Renal pelvis (tissue), 12 donors: ENCODE measurements at places on chromosomes 3 and 15.

GRCh38 chr3:37862219-37862902 lies 681 bp downstream of the CTDSPL start:
- DNase-seq, result peak; percentile 41

DNA sequence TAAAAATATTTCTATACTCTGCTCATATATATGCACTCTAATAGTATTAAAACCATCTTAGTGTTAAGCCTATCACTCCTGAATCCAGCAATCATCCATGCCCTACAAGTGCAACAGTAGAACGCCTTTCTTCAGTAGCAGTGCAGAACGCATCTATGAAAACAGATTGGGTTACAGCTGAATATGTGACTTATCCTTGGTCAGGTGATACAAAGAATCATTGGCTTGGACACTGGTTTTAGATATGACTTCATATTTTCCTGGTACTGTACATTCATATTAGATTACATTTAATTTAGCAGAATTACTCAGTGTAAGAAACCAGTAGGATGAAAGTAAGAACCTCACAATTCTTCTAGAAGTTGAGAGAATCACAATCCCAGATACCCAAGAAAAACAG lies 43.3 kb downstream of the ZNF106 start:
- no peak for DNase-seq

- no peak for DNase-seq
These were observed 83.0 kb upstream of the DLG1 start for GRCh38 chr3:197381371-197381770.

DNA sequence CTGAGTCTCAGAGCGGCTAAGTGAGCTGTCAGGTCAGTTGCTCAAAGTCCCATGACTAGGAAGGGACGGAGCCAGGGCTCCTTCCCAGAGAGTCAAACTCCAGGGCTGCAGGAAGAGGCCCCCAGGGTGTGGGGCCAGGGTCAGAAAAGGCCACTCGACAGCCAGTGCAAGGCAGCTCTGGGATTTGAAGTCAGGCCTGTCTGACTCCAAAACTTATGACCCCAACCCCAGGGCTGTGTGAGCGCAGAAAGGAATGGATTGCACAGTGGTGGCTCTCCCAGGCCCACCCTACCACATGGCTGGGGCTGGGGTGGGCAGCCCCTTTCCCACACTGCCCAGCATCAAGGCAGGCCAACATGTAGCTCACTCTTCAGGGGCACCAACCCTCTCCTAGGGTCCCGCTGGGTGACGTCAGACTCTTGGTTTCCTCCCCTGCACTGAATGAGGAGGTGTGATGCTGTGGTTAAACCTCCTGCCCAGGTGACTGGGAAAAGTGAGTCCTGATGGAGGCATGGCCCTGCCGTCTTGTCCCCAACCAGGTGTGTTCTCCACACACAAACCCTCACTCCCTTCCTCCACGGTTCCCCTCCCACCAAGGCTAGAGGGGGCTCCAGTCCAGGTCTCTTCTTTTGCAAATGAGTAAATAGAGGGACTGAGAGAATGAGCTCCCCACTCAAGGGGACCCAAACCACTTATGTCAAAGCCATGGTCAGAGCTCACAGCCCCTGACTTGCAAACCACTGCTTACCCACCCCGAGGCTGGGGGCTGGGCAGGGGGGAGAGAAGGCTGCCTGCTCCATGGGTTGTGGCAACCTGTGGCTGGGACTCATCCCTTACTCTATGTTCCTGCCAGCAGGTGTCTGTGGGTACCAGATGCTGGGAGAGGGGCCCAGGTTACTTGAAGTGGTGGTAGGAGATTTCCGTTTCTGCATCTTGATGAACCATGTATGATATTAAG lies 23.8 kb upstream of the CORO2B start:
- no peak for DNase-seq

DNA sequence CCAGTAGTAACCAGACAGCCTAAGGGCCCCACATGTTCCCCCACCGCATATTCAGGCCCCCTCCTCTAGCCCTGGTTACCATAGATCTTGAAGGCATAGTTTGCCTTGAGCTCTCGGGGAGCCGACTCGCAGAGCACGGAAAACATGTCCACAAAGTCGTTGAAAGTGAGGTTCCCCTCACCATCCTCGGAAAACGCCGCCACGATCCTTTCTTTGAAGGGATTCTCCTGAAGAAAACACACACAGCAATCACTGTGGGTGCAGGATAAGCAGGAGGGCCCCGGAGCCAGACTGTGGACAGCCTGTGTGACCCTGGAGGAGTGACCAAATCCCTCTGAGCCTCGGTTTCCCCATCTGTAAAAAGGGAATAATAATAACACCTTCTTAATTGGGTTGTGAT lies 16.8 kb downstream of the SH2D7 start:
- DNase-seq, result no peak

GRCh38 chr3:114645392-114645791 lies 351.6 kb downstream of the TIGIT start:
- DNase-seq, result no peak

- no peak for DNase-seq
These were observed 225.5 kb downstream of the ARPP21 start for GRCh38 chr3:35864871-35865270.

DNA sequence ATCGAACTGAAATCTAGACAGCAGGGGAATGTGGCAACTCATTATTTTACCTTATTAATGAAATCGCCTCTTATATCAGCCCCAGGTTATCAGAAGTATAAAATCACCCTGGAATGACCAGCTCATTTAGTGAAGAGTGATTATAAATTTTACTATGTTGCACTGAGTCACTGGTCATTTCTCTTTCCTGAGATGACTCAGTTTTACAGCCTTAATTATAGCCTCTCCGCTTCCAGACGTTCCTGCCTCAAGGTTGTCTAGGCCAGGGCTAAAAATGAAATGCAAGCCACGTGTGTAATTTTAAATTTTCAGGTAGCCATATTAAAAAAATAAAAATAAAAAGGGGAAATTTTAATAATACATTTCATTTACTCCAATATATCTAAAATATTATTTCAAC lies 33.3 kb downstream of the DET1 start:
- DNase-seq, result no peak

GRCh38 chr3:42905740-42906069 lies 237 bp upstream of the ZNF662 start:
- no peak for DNase-seq

GRCh38 chr3:163166197-163166596 lies 1669.6 kb downstream of the OTOL1 start:
- no peak for DNase-seq

DNA sequence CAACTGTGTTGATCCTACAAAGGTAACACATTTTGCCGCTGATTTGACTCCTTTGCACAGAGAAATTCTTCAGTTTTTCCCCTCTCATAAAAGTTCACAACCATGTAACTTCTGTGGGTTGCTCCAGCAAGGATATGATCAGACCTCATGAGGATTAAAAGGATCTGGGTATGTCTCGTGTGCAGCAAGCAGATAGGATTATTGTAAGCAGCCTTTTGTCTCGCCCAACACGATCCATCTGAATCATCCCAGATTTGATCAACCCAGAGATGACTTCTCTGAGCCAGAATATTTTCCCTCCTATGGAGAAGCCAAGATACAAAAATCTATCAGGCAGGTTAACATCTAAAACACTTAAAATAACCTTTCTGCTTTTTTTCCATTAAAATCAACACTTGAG lies 12.8 kb upstream of the BNIP2 start:
- DNase-seq, result no peak

DNA sequence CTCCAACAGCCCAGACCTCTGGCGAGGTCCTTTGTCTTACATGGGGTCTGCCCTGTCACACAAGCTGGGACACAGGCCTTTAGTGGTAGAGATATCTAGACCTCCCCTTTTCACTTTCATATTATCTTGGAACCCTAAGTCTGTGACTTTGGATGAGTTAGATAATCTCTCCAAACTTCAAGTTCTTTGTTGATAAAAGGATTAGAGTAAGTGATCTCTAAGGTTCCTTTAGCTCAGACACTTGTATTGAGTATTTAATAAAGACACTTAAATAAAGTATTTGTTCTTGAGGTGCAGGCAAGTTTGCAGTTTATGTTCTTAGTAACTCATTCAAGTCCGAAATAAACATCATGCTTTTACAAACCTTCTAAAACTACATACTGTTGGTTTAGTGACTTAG lies 459.6 kb downstream of the SHQ1 start:
- DNase-seq, result no peak

DNA sequence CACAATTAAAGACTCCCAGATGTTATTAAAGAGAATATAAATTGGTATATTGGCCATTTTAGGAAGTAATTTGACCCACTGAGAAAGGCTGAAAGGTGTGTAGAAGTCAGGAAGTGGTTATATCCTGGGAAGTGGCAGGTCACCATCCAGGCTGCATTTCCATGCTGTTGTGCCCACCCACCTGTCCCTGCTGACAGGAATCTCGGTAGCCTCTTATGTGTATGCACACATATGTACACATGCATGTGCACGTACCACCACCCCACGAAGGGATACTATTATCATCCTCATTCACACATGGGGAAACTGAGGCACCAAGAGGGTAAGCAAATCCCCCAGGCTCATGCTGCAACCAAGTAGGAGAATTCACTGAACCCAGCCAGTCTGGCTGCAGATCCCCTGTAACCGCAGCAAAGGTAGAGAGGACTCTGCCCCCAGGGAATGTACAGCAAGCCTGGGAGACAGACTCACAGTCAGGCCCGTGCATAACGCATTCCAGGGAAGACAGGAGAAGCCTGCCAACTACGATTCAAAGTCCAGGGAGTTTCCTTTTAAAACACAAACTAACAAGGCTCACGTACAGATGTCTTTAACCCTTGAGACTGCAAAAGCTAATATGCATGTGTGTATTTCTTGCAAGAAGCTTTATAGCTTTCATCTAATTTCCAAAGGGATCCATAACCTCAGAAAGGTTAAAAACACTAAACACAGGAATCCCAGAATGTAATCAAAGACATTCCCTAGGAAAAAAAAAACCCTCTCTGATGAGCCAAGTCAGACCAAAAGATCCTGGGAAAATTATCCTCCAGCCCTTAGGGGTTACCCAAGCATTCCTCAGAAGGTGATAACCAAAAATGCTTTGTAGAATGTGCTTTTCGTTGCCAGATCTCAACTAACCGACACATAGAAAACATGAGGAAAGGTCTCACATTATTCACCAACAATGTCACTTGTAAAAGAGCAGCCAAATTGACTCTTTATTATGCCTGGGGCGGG lies 129.6 kb downstream of the ADAMTS17 start:
- DNase-seq, result peak; percentile 30

- DNase-seq, result no peak
These were observed 567.3 kb upstream of the LMCD1 start for GRCh38 chr3:7934362-7934761.

DNA sequence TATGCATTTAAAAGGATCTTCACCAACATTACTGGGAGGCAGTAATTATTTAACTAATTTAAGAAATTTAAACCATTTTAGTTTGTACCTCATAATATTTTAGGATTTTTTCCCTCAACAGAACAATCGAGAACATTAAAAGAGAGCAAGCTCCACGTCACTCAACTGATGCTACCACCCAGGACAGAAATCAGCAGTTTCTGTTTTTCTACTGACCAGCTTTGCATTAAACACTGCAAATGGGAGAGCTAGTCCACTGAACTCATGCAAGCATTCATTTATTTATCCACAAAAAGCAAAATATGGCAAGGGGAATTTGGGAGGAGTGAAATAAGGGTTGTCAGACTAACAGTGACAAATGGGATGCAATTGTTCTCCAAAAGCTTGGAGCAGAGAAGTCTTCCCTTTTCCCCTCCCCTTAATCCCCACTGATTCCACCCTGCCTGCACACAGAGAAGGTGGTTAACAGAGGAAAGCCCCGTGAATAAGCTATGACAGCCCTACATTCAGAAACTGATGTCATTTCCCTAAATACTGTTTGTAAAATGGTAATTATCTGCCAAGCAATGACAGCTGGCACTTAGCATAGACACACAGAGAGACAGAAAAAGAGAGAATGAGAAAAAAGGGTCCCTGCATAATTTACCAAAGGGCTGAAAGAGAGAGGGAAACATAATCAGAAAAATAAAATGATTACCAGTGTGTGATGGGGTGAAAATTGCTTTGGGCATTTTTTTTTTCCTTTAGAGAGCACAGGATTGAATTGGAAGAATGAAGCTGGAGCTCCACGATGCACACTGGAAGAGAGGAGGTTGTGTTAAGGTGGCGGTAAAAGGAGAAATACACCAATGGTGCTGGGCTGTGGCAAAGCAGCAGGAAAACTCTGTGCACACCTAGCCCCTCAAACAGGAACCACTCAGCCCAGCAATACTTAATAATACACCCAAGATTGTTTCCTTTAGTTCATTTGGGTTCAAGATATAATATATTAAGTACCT lies 777.4 kb downstream of the TUSC7 start:
- DNase-seq, result no peak

GRCh38 chr15:74196175-74196574 lies 6.4 kb downstream of the STRA6 start:
- no peak for DNase-seq

DNA sequence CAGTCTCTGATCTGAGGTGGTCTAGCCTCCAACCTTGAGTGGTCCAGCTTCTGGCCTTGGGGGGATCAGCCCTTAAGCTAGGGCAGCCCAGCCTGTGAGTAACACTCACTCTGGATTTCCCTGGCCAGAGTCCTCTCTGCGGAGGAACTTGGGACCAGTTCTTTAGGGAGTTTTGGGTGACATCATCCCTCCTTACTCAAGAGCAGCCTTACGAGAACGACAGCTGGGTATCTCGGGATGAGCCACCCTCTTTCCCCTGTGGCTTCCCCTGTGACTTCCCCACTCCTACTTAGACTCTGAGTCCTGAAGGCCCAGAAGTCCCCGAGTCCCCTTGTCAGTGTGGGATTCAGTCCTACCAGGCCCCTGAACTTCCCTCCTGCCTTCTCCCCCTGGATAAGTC lies 10.2 kb upstream of the PLXND1 start:
- no peak for DNase-seq

- DNase-seq, result no peak
These were observed 335.8 kb upstream of the THRB start for GRCh38 chr3:24830230-24831152.

DNA sequence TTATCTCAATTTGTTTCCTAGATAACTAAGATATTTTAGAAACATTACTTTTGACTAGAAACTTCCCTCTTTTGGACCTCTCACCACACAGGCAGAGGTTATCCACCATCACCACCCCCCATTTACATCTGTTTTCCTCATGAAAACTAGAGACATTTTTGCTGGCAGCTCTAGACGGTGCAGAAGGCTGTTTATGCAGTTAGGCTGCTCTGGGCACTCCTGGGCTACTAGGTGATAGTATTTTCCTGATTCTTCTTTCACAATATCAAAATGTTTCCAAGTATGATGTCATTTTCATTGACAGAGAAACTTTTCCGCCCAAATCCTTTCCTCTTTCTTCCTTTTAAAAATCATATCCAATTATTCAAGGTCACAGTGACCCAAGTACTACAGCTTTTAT lies 67.1 kb downstream of the PLOD2 start:
- DNase-seq, result no peak

DNA sequence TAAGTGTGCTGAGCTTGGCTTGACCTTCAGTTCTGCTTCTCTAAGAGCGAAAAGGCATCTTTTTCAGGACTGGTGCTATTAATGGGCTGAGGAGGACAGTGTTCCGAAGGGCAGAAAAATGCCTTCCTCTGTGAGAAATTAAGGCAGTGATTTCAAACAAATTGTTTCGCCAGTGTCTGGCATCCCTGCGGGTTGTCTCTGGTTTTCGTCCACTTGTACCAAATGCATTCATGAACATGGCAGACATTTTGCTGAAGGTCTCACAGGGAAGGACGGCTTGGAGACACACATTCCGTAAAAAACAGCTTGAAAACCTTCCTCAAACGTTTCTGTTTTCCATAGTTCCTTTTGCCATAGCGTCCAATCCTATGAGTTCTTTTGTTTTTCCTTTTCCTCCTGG lies 57.1 kb downstream of the CEMIP start:
- DNase-seq, result no peak

GRCh38 chr15:66489179-66489791 lies 8.3 kb downstream of the SNAPC5 start:
- DNase-seq, result no peak

- no peak for DNase-seq
These were observed 267.0 kb upstream of the CHRM5 start for GRCh38 chr15:33701304-33701696.
